ENCODE measurements at places on chromosomes 12 and 14.

- no peak for DNase-seq
Observed at GRCh38 chr12:117437516-117438255, 76.3 kb upstream of the NOS1 start.

DNA sequence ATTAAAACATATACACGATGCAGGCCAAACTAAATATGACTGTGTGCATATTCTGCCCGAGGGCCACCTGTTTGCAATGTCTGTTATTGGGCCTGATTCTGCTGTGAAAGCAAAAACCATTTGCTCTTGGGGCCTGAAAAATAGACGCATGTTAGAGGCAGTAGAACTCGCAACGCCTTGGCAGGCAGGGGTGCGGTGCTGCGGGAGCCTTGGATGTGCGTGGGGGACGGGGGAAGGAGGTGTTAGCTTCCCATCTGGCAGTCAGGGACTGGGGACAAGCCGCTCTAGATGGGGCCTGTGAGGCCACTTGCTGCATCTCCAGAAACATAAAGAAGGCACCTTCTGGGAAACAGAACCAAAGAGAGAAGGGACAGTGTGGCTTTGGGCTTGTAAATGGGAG, 216.3 kb downstream of the PHETA1 start:
- no peak for DNase-seq

DNA sequence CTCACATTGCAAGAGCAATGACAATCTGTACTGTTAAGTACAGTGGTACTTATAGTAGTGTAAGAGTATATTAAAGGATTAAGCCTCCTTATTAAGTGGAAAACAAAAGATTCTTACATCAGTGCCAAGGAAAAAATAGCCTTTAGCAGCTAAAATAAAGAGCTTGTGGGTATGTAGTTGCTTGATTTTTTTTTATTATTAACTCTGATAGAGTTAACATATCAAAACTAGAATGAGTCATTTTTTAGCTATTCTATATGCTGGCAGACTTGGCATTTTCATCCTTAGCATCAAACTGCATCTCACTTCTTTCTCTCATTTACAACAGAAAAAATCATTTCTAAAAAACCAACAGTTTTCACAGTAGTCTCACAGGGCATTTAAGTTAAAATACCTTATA, 86.5 kb downstream of the ATP2B1 start:
- no peak for DNase-seq

DNA sequence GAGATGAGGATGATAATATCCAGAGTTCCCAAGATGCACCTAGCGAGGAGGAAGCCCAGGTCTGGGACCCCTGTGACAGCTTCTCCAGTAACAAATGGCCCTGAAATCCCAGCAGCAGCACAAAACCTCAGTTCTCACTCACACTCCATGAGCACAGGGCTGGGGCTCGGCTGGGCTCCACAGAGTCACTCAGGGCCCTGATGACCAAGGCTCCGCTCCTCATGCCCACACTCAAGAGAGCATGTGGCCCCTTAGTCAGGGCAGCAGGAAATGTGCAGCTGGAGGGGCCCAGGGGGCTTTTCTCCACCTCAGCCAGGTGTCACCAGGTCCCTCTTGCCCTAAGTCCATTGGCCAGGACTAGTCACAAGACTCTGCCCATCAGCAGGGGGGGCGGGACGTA, 242.7 kb upstream of the SFSWAP start:
- no peak for DNase-seq

DNA sequence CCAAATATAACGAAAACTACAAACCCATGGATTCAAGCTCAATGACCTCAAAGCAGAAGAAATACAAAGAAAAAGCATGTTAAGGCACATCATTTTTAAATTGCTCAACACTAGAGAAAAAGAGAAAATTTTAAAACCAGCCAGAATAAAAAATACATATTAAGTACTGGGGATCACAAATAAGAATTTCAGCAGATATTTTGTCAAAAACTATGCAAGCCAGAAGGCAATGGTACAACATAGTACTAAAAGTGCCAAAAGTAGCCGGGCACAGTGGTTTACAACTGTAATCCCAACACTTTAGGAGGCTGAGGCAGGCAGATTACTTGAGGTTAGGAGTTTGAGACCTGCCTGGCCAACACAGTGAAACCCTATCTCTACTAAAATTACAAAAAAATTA, 10.2 kb downstream of the SGPP1 start:
- DNase-seq, result peak; percentile 32

- peak; percentile 35 for DNase-seq
Observed at GRCh38 chr14:59897757-59898383, 22.1 kb upstream of the LRRC9 start.

GRCh38 chr12:44960856-44961255, 84.7 kb upstream of the NELL2 start:
- DNase-seq, result no peak

- DNase-seq, result no peak
Observed at GRCh38 chr14:76953311-76953945, 75.1 kb downstream of the IRF2BPL start.

- DNase-seq, result no peak
Observed at GRCh38 chr12:87274594-87275245, 754.5 kb downstream of the C12orf50 start.
